ENCODE measurements at places on chromosomes 2 and 18.
A peak's percentile ranks its signal among the peaks of the same experiment; 100 is the strongest.

DNA sequence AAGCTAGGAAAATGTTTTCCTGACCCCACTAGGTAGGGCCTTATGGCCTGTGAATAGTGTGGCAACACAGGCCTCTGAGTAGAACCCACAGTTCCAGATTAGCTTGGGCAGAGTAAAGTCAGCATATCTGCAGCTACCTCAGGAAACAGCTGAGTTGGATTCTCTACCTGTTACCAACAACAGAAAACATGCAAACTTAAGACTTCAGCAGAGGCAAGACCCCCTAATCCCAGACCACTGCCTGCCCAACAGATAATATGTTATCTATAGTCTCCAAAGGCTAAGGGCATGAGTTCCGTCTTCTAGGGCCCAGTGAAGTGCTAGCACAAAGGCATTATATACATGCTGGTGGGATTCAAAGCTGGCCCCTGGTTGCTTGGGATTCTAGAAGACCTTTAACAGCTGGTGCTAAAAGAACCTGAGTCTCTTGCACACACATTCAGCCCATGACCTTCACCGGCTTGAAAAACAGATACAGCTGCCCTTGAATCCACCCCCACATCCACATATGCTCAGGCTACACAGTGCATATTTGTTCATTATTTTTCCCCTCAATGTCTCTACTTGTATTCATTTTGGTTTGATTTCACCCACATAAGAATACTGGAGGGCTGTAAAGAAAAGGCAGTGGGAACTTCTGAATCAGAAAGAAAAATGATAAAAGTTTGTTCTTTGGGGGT is 13.5 kb upstream of the UBXN4 start:
- no peak for DNase-seq

GRCh38 chr2:8138923-8139667 is 542.8 kb upstream of the ID2 start:
- DNase-seq = no peak

DNA sequence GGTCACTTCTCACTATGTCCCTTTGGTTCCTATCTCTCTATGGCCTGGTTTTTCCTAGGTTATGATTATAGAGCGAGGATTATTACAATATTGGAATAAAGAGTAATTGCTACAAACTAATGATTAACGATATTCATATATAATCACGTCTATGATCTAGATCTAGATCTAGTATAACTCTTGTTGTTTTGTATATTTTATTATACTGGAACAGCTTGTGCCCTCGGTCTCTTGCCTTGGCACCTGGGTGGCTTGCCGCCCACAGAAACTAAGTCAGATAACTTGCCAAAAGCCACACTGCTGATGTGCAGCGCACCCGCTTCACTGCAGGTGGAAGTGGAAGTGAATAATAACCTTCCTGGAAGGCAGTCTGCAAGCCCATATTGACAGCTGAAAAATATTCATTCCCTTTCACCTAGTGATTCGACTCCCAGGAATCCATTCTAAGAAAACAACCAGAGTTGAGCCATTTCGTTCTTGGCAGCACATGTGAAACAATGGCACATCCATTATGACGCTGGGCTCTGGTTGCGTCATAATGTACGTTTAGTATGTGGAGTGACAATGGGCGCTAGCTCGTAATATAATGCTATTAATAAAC is 725 bp upstream of the ANKRD53 start:
- DNase-seq = peak; percentile 54

DNA sequence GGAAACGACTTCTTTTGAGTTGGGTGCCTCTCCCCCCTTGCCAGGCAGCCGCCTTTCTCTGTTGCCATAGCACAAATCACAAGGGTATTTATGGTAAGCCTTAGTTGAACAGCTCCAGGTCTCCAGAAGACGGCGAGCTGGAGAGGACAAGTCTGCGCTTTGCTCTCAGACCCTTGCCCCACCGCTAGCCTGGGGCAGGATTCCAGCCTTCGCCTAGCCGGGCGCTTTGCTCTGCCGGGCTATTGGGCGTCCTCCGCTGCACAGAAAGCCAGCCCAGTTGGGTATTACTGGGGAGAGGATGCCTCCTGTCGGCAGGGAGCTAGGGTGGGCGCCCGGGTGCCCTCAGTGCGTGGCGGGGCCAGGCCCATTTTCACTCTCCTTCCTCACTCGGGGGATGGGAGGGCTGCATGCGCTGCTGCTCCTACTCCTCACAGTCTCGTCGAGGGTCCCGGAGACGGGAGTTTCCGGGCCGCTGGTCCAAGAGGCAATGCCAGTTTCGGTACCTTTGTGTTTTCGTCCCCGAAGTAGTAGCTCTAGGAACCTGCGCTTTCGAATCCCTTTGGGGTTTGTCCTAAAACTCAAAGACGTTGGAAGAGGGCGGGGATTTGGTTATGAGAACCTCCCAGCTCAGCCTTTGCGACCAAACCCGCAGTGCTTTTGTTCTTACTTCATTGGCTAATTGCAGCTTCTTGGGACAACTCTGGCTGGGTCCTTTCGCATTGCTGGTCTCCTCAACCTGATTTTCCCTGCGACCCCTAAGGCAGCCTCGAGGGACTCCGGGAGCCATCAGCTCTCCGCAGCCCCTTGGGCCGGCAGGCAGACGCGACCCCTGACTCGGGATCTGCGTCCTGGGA is 3.6 kb upstream of the DLX2 start:
- peak; percentile 71 for DNase-seq

- no peak for DNase-seq
These were observed 19.0 kb downstream of the PASK start for GRCh38 chr2:241130316-241130715.

GRCh38 chr2:218717262-218717661 is 6.6 kb downstream of the TTLL4 start:
- no peak for DNase-seq

GRCh38 chr2:86821842-86822241 is 31.1 kb upstream of the CD8A start:
- no peak for DNase-seq

DNA sequence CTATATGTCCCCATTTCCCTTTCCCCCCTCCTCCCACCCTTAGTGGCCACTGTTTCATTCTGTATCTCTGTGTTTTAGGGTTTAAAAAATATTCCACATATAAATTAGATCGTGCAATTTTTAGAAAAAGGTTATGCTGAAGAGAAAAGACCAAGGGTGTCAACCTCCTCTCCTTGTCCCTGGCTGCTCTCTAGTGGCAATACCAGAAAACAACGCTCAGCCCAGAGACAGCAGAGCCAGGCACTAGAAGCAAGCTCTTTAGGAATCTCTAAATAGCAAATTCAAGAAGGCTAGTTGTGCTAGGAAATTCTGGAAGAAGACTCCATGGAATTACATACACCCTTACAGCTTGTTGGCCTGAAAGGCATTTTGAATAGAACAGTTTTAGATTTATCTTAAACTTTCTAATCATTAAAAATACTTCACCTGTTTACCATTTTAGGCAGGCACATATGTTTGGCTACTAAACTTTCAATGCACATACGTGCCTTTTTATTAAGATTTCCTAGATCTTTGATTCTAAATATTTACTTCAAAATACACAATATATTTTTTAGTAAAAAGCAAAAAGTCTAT is 35.1 kb upstream of the RASGRP3 start:
- peak; percentile 63 for DNase-seq

- DNase-seq = no peak
These were observed 16.5 kb upstream of the FAHD2A start for GRCh38 chr2:95386031-95386430.

DNA sequence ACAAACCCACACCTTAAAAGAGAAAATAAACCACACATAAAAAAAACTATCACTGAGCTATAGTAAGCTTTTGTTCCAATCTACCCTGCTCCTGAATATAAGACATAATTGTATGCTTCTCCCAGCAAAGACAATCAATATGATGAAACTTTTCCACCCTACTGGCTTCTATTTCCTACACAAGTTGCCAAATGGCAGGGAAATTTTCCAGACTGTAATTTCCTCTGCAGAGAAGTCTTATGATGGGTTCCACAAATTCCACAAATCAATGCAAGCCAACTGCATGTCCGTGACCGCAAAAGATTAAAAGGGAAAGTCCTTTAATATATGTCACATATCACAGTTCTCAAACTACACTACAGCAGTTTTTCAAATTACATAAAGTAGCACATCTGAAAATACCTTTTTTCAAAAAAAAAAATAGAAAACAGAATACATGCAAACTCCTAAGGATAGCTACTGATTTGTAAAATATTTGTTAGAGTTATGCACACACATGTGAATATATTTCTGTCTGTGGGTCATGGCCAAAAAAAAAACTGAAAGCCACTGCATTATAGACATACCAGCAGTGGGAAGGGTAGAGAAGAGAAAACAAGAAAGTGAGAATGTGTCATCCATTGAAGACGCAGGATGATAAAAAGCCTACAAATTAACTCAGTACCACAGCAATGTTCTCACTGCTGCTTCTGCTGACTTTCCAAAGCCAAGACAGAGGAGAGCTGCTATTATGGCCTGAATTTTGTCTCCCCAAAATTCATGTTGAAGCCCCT is 61.4 kb downstream of the RPL31 start:
- DNase-seq = no peak

DNA sequence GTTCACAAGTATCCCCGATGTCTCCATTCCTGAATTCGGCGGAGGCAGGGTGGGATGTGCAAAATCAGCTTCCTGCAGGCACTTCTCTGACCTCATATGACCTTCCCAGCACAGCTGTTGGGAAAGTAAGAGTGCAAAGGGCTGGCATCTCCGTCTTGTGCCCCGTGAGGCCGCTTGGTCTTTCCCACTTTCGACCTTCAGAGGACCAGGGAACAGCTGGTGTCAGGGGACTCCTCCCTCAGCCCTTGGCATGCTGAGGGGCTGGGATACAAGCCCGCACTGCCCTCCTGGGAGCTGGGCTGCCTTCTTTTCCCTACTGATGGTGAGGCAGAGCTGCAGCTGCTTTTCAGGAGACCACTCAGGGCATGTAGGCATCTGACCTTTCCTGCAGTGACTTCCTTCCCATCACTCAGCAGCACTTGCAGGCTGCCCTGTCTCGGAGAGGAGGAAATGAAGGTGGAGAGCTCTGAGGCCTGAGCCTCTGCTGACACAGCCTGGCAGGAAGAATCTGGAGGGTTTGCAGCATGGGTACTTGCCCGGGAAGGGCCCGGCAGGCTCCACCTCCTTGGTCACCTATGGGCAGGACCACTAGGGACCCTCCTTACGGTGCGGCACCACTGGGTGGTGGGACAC is 277.2 kb upstream of the HS6ST1 start:
- DNase-seq = no peak

DNA sequence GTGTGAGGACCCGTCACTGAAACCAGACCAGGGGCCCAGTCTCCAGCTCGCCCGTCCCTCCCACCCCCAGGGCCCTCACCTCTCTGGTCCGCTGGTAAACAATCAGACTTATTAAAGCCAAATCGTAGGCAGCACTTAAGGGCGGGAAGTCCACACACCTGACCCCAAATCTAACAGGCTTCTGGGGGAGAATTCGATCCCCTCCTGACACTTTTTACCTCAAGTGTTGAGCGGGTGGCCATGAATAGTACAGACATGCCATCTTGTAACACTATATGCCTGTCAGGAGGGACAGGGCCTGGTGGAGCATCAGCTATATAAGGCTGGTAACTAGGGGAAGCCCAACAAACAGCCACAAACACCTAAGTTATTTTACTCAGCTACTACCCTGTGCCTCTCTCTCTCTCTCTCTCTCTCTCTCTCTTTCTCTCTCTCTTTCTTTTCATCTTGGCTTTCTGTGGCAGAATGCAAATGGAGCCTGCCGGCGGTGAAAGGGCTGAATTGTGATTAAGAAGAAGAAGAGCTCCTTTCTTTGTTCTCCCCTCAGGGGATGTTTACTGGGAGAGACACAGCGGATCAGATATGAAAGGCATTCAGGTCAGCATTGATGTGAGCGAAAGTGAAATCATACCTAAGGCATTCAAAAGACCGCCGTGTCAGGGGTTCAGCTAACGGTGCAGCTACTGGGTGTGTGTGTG is 9.5 kb downstream of the ZEB2 start:
- DNase-seq = no peak

- no peak for DNase-seq
These were observed 55.9 kb upstream of the APCDD1 start for GRCh38 chr18:10398571-10398970.

DNA sequence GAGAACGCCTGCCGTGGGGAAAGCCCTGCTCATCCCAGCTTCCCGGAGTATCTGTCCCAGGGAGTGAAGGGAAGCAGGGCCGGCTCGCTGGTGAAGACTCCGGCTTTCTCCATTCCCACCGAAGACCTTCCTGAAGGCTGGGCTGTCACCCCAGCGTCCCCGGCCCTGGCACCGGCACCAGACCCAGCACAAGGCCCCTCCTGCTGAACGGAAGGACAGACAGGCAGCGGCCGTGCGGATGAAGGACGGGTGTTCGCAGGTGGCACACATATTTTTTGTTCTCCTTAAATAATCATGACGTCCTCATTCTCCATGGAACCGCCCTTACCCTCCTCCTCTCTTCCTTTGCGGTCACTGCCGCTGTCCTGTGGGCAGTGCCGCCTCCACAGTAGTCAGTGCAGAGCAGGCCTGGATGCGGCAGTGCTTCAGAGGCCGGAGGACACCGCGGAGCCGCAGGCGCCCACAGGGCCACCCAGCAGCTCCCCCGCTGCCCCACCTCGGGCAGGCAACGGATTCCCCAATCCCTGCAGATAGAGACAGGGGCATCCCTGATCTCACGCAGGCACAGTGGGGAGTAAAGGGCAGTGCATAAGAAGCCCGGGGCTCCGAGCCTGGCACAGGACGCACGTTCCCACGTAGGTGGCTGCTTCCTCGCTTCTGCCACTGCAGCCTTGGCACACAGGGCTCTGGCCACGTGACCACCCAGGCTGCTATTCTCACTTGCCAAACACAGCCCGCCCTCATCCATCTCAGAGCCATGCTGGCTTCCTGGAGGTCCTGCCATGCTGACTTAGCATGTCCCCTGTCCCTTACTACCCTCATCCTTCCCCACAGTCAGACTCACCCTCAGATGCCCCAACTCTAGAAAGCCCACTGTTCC is 229.7 kb downstream of the EIPR1 start:
- DNase-seq = no peak

DNA sequence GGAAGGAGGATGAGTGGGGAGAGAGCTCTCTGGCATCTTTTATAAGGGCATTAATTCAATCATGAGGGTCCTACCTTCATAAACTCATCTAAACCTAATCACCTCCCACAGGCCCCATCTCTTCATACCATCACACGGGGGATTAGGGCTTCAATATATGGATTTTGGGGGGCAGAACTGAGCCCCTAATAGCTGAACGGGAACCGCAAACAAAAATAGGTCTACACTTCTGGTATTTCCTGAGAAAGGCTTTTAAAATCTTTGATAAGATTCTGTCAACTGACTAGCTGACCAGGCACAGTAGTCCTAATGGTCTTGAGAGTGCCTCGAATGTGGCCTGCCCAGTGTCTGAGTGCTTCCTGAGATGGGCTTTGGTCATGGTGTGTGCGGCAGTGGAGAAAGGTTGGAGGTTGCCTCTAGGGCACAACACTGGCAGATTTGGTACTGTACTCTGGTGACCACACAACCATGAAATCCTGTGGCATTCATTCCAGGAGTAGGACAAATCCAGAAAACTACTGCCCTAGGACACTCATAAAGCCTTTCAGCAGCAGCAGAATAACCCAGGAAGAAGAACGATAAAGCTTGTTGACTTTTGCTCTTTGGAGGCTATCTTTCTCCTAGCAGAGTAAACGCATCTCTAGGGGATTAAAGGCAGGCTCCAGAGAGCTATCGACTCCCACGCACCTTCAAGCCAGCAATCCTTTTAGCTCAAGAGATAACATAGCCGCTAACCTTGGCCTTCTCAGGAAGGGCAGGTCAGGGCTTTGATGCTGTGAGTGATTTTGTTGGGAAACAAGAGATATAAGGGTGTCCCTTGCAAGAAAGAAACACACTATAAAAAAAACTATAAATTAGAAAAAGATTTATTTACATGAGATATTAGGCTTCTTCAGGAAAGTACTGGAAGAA is 12.3 kb upstream of the APOB start:
- no peak for DNase-seq

- no peak for DNase-seq
These were observed 22.2 kb downstream of the SOWAHC start for GRCh38 chr2:109636317-109636716.

Data from activated T-cell treated with anti-CD3 and anti-CD28 coated beads, Interleukin-2, amount 50 U/mL, for 48 hours (primary cell).